ENCODE measurements at places on chromosomes 16 and 17.

DNA sequence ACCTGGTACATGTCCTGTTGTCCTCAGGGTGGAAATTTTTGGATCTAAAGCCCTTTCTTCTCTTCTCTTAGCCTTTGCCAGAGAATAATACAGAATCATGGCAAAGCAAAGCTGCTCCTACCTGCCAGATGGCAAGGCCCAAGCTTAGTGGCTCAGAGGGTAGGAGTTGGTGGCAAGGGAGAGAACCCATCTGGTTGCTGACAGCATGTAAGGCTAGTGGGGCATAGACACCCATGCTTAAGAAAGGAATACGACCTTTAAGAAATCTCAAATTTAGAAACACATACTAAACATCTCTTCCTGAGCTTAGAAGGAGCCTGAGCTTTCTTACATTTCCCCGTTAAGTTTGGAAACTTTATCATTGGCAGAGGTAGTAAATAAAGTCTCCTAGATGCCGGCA lies 395.0 kb upstream of the SOX9 start:
- DNase-seq = no peak

DNA sequence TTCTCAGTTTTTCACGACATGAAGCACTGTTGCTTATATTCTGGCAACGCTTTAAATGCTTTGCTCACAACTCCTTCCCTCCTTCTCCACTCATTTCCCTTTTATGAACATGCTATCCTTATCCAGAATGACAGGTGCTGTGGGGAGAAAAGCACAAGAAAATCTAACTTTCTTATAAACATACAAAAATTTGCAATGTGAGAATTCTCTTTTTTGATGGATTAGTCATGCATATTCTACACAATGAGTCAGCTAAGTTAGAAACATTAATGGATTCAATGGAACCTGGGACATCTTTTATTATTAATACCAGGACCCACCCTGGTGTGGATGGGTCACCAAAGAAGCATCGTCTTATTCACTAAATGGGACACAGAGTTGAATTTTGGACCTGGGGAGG lies 234.6 kb upstream of the CDH5 start:
- DNase-seq = no peak

DNA sequence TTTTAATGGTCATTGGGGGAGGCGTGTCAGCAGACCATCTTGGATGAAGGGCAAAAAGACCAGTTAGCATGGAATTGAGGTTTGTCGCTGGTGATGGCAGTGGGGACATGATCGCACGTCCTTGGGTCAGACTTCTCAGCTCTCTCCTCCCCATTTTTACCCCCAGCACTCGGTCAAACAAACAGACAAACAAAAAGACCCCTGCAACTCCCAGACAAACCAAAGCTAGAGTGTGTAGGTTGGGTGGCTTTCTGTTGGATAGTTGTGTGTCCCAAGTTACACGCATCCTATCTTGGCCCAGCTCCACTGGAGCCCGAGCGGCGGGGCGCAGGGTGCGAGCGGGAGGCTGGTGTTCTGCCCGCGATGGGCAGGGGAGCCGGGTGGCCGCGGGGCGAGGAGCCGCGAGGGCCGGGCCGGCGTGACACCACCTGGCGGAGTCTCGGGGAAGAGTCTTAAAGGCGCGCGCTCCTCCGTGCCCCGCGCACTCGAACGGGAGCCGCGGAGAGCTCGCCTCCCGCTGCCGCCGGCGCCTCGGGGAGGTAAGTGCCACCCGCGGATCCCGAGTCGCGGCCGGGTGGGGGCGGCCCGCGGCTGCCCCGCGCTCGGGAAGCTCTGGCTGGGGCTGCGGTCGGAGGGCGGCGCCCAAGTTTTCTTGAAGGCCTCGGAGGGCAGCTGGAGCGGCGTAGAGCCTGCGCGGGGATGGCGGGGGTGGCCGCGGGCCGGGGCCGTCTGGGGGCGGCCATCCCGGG lies 18.5 kb upstream of the NTN1 start:
- DNase-seq = no peak

GRCh38 chr17:44202756-44203155 lies 3.1 kb upstream of the ATXN7L3 start:
- DNase-seq = no peak

DNA sequence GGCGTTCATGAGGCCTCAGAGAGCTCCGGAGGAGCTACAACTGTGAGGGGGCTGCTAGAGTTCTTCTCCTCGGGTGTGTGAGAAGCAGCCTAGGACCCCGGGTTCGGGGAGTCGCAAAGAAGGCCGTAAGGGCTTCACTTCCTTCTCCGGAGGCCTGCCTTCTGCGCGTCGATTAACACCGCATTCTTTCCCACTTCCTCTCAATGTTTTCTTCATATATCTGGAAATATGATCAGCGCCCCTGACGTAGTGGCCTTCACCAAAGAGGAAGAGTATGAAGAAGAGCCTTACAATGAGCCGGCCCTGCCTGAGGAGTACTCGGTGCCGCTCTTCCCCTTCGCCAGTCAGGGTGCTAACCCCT lies 449 bp downstream of the SMCR8 start:
- DNase-seq = no peak

DNA sequence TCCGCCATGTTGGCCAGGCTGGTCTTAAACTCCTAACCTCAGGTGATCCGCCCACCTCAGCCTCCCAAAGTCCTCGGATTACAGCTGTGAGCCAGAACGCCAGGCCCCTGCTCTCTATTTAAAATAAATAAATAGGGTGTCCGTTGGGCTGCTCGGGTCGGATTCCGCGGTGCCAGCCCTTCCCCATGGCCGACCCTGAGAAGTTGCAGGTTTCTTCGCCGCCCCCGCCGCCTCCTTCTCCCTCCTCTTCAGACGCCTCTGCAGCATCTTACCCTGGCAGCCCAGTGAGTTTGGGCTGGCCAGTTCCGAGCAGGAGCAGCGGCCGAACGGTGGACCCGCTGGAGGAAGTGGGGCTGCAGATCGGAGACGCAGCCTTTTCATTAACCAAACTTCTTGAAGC lies 1.7 kb upstream of the LUC7L start:
- DNase-seq = no peak

Measured in stimulated activated CD4-positive, alpha-beta T cell treated with anti-CD3 and anti-CD28 coated beads, Interleukin-12 subunit alpha, Interleukin-12 subunit beta, amount 100 ng/mL, for 48 hours (primary cell).